Breast epithelium (tissue), 4 donors: ENCODE measurements at places on chromosomes 3 and 15. TPM values are rescaled to one million over a fixed set of nuclear protein-coding genes. Genes with fewer than 3 reads are reported as not detected.

Gene CPLX3
- not detected for total RNA-seq

DNA sequence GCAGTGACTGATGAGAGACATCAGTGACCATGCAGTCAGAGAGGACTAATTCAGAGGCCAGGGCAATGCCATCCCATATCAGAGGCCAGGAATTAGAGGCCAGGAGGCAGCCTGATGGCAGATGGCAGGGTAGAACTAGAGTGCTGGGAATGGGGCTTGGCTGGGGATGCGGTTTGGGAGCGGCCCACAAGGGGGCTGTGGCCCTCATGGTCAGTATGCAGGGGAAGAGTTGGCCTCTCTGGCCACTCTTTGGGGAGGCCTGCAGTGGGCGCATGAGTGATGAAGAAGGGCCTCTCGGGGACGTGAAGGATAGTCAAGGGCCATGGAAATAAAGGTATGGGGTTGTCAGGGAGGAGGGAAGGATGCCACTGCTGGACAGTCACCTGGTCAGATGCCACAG, 101.7 kb downstream of the EEFSEC start:
- no peaks in the 10 kb centered on the region for H3K36me3 ChIP-seq
- H3K4me3 ChIP-seq, result no peak overlapping the region
- H3K4me1 ChIP-seq, result no peaks in the 10 kb centered on the region

- H3K4me1 ChIP-seq, result peaks cover 13% of the 10 kb centered on the region
- H3K27me3 ChIP-seq, result no peaks in the 10 kb centered on the region
- DNase-seq, result no peak
- H3K36me3 ChIP-seq, result no peaks in the 10 kb centered on the region
- peak overlapping the region; percentile 19 for H3K27ac ChIP-seq
These were observed 58.1 kb downstream of the XXYLT1 start for GRCh38 chr3:195212749-195213375.

Gene FSIP1
- 16.2 TPM for total RNA-seq

GRCh38 chr3:140823106-140823505, 118.5 kb upstream of the SLC25A36 start:
- no peaks in the 10 kb centered on the region for H3K4me1 ChIP-seq
- no peak overlapping the region for H3K4me3 ChIP-seq
- no peaks in the 10 kb centered on the region for H3K27me3 ChIP-seq
- no peaks in the 10 kb centered on the region for H3K36me3 ChIP-seq

GRCh38 chr15:95558916-95559315, 771.6 kb upstream of the NR2F2 start:
- H3K36me3 ChIP-seq, result no peaks in the 10 kb centered on the region
- H3K4me3 ChIP-seq, result no peak overlapping the region
- no peak for DNase-seq
- no peak overlapping the region for H3K27ac ChIP-seq
- H3K4me1 ChIP-seq, result no peaks in the 10 kb centered on the region
- no peaks in the 10 kb centered on the region for H3K27me3 ChIP-seq

DNA sequence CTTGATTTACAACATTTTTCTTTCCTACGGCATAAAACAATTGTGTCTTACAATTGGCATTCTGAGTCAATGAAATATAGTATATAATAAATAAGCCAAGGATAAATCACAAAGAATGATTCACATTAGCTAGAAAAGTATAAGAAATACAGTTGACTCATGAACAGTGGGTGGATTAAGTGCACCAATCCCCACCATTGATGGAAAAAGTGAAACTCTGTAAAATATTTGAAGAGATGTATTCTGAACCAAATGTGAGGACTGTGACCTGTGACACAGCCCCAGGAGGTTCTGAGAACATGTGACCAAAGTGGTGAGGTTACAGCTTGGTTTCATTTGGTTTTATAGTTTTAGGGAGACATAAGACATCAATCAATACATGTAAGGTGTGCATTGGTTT, 227.5 kb downstream of the ALCAM start:
- no peaks in the 10 kb centered on the region for H3K36me3 ChIP-seq
- no peak overlapping the region for H3K4me3 ChIP-seq
- H3K4me1 ChIP-seq, result no peaks in the 10 kb centered on the region
- H3K27me3 ChIP-seq, result no peaks in the 10 kb centered on the region
- DNase-seq, result no peak

Gene DPPA2
- total RNA-seq, result not detected

DNA sequence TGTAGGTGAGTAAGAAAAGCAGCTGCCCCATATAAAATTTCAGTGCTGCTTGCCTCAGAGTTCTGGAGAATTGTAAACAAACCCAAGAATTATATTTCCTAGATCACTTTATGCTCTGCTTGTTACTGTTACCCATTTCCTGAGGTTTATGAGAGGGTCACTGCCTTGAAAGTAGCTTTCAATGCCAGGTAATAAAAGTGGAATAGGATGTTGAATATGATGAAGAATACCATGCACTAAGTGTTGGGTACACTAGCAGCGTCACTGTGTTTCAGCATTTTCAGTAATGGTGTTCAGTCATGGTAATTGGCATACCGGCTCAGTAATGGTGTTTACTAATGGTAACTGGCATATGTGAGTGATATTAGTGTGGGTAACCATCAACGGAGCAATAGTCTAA, 449.8 kb upstream of the TPRG1 start:
- H3K4me3 ChIP-seq, result no peak overlapping the region
- H3K27me3 ChIP-seq, result no peaks in the 10 kb centered on the region
- no peaks in the 10 kb centered on the region for H3K4me1 ChIP-seq
- no peak overlapping the region for H3K27ac ChIP-seq

DNA sequence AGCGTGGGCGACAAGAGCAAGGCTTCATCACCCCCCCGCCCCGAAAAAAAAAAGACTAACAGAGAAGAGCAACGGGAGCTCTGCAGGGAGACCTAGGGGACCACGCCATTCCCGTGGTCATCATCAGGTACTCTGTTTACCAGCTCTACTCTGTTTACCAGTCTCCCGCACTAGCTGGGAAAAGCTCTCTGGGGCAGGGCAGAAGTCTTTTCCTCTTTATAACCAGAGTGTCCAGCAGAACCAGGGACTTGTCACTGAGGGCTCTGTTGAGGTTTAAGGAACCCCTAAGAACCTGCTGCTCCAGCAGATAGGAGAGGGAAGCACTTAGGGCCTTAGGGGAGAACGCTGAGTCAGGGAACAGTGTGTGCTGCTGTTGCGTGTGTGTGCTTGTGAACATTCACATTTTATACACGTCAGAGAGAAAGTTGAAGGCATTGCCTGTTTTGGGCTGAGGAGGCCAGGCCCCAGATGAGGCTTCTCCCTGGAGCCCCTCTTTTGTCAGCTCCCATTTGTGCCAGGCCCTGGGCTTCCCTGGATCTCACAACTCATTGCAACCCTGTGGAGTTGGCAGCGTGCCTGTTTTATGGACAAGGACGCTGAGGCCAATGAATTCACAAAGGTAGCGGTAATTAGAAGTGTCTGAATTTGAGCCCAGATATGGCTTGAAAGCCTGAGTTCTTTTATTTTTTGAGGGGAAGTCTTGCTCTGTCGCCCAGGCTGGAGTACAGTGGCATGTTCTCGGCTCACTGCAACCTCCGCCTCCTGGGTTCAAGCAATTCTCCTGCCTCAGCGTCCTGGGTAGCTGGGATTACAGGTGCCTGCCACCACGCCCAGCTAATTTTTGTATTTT, 24.2 kb upstream of the ERICH6 start:
- no peaks in the 10 kb centered on the region for H3K4me1 ChIP-seq
- H3K36me3 ChIP-seq, result no peaks in the 10 kb centered on the region
- H3K27me3 ChIP-seq, result no peaks in the 10 kb centered on the region
- H3K27ac ChIP-seq, result no peak overlapping the region
- no peak for DNase-seq

DNA sequence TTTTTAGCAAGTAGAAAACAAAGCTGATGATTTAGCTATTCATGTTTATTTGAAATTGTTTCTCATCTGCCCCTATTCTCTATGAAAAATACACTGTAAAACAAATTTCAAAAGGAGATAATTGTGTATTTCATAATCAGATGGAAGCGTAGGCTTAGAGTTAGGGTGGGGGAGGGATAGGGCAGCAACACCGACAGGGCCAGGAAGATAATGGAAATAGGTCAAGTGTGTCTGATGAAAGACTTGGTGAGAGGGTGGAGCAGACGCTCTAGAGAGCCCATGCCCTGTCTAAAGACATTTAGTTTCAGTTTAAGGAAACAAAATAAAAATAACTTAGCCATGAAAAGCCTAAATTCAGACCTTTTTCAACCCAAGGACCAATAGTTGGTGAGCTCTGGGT, 51.6 kb upstream of the ARL6 start:
- H3K4me3 ChIP-seq, result no peak overlapping the region
- H3K27me3 ChIP-seq, result no peaks in the 10 kb centered on the region
- no peaks in the 10 kb centered on the region for H3K36me3 ChIP-seq
- H3K4me1 ChIP-seq, result no peaks in the 10 kb centered on the region

DNA sequence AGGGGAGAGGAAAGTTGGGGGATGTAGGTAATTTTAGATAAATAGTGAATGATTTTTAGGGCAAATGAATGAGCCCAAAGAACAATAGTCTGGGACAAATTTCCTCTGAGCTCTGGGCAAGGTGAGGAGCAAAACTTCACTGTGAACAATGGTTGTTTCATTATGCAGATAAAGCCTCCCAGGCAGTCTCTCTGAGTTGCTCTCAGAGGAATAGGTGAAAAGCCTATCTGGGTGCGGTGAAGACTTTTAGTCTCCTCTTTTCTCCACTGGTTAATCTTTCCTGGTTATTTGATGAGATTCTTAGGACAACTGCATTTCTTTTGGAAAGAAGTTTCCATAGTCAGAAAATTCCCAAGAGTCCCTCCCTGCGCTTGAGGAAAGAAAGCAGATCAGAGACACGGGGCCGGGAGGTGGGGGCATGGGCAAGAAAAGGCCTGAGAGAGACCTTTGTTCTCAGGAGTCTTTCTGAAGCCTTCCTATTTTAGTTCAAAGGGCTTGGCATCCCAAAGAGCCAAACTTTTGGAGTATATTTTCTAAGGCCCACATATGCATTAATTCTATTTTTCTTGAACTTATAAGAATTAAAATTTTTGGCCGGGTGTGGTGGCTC, 353.6 kb upstream of the SLCO3A1 start:
- H3K36me3 ChIP-seq, result no peaks in the 10 kb centered on the region
- no peak overlapping the region for H3K4me3 ChIP-seq

Gene CPN2
- not detected for total RNA-seq

DNA sequence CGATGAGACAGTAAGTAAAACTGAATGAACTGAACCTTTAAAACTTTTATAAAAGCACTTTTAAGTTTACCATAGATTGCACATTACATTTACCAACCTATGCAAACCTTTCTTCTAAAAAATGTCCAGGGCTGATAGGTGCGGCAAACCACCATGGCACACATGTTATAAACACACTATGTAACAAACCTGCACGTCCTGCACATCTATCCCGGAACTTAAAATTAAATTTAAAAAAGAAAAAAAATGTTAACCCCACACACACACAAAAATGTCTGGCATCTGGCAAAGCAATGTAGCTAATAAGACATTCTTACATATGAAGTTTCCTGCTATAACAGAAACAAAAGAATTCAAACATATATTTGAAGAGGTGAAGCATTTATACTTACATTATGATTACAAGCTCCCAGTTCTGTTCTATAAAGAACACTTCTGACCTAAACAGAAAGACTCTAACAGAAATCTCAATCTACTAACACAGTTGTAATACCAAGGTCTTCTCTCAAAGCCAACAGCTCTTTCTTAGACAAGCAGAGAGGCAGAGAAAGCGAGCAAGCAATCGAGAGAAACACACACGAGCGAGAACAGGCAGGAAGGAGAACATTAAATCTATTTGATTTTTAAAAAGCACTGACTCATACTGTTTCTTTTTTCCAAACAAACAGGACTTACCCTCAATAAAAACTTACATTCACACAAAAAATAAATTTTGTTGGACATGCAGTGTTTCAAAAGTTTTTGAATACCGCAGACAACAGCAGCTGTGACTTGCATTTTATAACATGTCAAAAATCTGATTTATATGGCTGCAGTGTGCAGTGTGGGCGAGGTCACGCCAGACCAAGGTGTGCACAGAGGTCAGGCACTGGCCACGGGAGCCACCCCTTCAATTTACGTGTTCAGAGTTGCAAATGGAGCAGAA, at the start of gene NRG4:
Gene NRG4 (minus strand): TSS at position 798 of the 925 bp plus-strand sequence. CDS start 1,194 bp downstream, outside the sequence.
- no peak within 1 kb of the TSS for H3K27ac ChIP-seq
- no peaks in the 10 kb centered on the region for H3K4me1 ChIP-seq
- H3K27me3 ChIP-seq, result no peaks in the 10 kb centered on the region
- no peak for DNase-seq
- no peaks in the 10 kb centered on the region for H3K36me3 ChIP-seq

GRCh38 chr3:195540511-195540910, 2.6 kb downstream of the PPP1R2 start:
- peaks cover 4% of the 10 kb centered on the region for H3K36me3 ChIP-seq
- no peak for DNase-seq
- no peaks in the 10 kb centered on the region for H3K27me3 ChIP-seq
- H3K4me1 ChIP-seq, result peaks cover 15% of the 10 kb centered on the region

GRCh38 chr3:189404024-189404423, 227.2 kb upstream of the TP63 start:
- H3K4me1 ChIP-seq, result no peaks in the 10 kb centered on the region
- H3K27ac ChIP-seq, result no peak overlapping the region
- H3K4me3 ChIP-seq, result no peak overlapping the region
- H3K27me3 ChIP-seq, result no peaks in the 10 kb centered on the region

DNA sequence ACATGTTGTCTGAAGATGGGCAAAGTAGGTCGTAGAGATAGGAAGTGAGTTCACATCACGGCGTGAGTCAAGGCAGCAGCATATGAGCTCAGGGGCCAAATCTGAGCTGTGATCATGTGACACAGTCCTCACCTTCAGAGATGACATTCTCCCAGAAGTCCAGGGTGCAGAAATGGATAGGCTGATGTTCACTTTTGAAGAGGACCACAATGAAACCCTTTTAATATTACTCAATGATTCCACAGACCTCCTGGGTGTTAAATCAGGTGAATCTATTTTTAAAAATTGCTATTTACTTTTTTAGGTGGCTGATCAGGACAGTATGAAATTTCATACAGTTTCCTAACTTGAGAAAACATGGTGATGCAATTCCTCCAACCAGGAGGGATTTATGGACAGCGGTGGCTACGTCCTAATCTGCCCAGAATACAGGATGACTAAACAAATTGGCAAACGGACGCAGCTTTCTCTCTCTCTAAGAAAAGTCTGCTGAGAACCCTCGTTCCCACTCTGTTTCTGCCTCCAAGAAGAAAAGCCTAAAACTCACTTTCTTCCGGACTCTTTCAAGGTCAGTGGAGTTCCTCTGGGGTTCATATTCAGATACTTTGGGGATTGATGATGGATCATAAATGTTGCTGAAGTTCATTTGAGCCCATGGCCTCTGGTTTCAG, 34.4 kb downstream of the B3GNT5 start:
- H3K4me1 ChIP-seq, result peaks cover 6% of the 10 kb centered on the region
- H3K27me3 ChIP-seq, result no peaks in the 10 kb centered on the region
- peak overlapping the region; percentile 84 for H3K27ac ChIP-seq
- no peak for DNase-seq

DNA sequence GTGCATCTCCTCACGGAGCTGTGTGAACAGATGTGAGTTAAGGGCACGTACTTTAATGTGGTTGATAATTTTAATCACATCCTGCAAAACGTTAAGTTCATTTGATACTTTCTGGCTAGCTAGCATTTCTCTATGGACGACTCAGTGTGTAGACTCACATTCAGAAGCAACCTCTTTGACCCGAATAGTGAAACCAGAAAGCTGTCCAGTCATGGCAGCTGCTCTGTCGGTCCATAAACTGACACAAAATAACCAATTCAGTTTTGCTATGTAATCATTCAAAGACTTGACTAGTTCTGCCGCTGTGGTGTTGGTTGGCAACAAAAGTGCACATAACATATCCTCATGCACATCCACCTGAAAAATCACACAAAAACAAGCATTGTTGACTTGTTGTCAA, 3.7 kb upstream of the GFM1 start:
- no peaks in the 10 kb centered on the region for H3K4me1 ChIP-seq
- no peak for DNase-seq
- no peaks in the 10 kb centered on the region for H3K36me3 ChIP-seq
- no peaks in the 10 kb centered on the region for H3K27me3 ChIP-seq
- no peak overlapping the region for H3K4me3 ChIP-seq

GRCh38 chr3:143429628-143430514, 310.3 kb downstream of the CHST2 start:
- no peaks in the 10 kb centered on the region for H3K36me3 ChIP-seq
- H3K27me3 ChIP-seq, result no peaks in the 10 kb centered on the region
